ENCODE measurements at places on chromosomes 11 and 22.

- no peak for DNase-seq
Observed at GRCh38 chr11:12397931-12398334, 20.6 kb downstream of the PARVA start.

DNA sequence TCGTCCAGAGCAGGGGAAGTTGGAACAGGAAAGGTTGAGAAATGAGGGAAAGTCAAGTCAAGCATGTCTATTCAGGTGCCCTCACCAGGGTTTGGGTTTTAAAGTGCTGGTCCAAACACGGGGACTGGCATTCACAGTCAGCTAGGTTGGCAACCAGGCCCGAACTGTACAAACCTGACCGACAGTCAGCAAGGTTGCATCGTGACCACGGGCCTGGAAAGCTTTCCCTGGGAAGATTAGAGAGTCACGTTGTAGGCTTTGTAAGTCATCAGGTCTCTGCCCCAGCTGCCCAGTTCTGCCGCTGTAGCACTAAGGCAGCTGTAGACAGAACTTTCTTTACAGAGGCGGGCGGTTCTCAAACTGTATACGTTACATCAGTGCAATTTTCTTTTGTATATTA, 7.4 kb downstream of the KRTAP5-10 start:
- no peak for DNase-seq

- no peak for DNase-seq
Observed at GRCh38 chr11:64874308-64875240, 3.8 kb downstream of the EHD1 start.

- DNase-seq, result no peak
Observed at GRCh38 chr11:67441731-67442351, 1.4 kb downstream of the CORO1B start.

DNA sequence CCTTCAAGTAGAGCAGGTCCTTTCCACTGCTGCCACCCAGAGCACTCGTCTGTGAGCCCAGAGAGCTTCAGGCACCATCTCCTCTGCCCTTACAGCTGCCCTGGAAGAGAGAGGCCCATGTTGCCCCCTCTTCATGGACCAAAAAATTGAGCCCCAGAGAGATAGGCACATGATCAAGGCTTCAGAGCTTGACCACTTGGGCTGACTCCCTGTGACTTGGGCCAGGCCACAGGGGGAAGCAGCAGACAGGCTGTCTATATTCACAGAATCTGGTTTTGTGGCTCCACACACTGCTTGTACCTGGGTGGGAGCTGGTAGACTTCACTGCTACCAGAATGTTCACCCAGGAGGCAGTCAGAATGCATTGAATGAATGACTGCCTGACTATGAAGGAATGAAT, 58.2 kb downstream of the SMIM38 start:
- DNase-seq, result no peak

DNA sequence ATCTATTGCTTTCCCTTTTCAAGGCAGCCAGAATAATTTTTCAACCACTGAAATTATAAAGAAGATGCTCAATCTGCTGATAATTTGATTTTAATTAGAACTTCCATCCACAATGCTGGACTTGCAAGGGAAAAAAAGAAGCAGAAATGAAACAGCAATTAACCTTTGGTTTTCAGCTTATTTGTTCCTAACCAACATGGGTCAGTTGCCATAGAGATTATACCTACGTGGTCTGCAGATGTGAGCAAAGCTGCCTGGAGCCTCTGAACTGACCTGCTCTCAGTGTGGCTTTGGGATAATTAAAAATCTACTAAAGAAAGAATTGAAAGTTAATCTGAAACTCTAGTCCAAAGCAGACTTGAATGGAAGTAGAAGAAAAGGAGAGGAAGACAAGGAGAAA, 195.7 kb upstream of the API5 start:
- DNase-seq, result no peak

Data from NCI-H1694 (cell line).